Activated naive CD4-positive, alpha-beta T cell (primary cell): ENCODE measurements at places on chromosomes 3 and 15.

- no peak for DNase-seq
Observed at GRCh38 chr3:105564546-105565288, 198.0 kb downstream of the ALCAM start.

DNA sequence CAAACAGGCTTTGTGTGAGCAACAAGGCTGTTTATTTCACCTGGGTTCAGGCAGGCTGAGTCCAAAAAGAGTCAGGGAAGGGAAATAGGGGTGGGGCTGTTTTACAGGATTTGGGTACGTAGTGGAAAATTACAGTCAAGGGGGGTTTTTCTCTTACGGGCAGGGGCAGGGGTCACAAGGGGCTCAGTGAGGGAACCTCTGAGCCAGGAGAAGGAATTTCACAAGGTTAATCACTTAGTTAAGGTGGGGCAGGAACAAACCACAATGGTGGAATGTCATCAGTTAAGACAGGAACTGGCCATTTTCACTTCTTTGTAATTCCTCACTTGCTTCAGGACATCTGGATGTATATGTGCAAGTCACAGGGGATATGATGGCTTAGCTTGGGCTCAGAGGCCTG is 1592.8 kb upstream of the GBE1 start:
- no peak for DNase-seq

GRCh38 chr3:46012246-46012645 is 15.0 kb downstream of the XCR1 start:
- DNase-seq, result no peak

DNA sequence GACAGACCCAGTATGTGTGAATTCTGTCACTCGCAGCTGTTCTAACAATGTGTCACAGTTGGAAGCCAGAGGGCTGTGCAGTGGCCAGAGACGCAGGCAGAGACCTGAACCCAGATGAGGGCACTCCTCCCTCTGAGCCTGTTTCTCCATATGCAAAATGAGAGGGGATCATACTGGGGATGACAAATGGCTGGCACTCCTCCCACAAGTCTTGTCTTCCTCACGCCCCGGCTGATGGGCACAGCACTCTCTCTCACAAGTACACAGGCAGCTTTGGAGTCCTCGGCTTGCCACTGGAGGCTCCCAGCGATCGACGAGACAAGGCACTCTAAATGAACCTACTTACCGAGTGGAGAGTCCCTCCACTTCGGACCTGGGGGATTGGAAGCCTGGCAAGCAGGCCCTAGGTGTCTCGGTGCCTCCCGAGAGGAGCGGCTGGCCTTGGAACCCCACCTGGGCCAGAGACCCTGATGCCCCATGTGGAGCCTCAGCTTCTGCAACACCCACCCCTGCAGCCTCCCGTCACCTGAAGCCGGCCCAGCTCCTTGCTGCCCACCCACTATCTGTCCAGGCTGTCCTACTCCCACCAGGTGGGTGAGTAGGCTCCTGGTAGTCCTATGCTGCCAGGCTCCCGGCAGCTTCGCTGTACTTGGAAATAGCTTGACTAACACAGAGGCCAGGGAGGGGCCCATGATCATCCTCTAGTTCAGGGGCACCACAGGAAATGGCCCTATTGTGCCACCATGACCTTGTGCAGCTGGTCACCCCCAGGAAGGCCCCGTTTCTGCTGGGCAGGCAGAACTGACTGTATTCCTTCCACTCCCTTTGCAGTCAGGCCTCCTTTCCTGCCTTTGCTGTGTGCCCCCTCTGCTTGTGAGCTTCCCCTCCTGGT is 65.0 kb upstream of the IQSEC1 start:
- DNase-seq, result no peak

- no peak for DNase-seq
Observed at GRCh38 chr15:36468746-36469145, 110.7 kb upstream of the CDIN1 start.

GRCh38 chr3:128383316-128384235 is 83.1 kb downstream of the DNAJB8 start:
- DNase-seq, result peak; percentile 71

GRCh38 chr15:96181873-96182301 is 148.6 kb upstream of the NR2F2 start:
- no peak for DNase-seq

GRCh38 chr3:15769256-15769915 is 28.4 kb downstream of the ANKRD28 start:
- no peak for DNase-seq

DNA sequence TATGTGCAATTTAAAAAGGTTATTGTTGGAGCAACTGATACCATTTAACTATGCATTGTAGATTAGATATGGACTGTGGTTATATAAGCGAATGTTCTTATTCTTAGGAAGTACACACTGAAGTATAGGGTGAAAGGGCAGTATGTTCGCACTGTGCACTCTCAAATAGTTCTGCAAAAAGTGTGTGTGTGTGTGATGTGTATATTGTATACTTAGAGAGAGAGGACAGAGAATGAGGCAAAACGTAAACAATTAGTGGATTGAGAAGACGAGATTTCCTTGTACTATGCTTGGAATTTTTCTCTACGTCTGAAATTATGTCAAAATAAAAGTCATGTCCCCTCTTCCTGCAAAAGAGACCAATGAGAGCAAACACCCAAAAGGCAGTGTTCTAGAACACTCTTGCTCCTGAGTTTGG is 30.4 kb downstream of the LSM3 start:
- DNase-seq, result no peak

DNA sequence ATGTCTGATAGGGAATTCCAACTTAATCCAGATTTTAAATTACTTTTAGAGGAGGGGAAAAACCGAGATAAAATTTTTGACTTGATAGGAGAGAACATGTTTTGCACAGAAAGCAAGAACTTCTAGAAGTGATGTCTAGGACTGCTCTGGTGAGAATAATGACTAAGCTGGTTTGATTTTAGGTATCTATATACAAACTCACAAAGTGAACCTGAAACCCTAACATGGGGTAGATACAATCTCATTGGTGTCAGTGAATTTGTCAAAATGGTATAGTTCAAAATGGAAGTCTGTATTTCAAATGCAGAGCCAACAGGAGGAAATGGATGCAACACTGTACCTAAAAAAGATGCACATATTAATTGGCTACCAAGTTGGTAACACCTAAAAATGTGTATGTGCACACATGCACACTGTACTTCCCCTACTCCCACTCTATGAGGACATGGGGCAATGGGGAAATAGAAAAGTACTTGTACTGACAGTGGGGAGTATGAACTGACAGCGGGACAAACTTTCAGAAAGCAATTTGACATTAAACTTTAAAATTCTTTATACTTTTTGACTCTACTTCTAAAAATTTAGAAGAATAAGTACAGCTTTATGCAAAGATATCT is 53.0 kb downstream of the NR1I2 start:
- DNase-seq, result no peak

DNA sequence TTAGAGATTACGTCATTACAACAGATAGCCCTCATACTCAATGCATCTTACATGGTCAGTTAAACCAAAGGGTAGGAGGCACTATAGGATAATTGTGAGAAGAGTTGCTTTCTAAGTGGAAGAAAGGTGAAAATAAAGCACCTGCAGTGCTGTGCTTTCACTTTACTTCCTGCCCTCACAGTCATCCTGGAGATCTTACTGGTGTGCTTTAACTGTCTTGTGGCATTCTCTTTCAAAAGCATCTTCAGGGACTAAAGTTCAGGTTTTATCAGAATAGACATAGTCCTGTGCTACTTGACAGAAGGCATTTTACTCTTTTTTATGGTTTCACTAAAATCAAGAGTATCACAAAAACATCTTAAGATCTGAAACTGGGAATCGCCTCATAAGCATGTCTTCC is 286.6 kb downstream of the ZBTB20 start:
- DNase-seq, result no peak

DNA sequence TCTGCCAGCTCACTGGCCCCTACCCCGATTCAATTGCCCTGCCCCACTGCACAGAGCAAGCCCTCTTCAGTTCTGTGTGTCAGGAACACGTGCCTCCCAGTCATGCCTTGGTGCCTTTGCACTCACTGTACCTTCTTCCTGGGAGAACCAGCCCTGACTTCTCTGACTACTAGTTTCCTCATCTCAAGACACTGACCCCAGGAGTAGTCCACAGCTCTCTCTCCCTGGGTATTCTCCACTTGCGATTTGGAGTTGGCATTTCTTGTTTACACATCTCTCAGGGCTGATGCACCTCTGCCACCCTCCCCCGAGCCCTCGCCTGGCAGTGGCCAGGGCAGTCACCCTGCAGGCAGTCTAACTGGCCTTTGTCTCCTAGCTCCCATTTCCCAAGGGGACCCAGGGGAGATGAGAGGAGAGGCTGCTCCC is 5.7 kb downstream of the CISH start:
- DNase-seq, result no peak
